ENCODE measurements at places on chromosomes 16 and 17.

DNA sequence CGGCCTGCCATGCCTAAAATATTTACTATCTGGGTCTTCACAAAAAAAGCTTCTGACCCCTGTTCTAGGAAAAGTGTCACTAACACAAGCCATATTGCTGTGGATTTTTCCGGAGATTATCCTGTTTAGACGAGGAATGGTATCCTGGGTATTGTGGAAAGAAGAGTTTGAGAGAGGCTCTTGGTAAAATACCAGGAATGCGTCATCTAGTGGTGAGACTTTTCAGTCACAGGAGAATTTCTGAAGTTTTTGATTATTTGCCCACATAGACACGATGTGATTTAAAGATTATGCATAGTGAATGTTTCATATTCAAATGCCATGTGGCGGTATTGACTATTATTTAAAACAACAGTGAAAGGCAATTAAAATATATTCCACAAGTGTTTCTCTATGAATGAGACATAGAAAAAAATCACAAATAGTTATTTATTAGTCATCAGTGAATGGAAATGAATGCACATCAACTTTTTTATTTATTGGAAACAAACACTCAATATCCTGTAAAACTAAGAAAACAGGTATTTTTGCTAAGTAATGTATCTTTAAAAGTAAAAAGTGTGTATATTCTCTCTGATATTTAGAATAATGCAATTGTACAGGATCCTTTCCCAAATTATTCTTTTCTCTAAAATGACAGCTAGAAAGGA is 7.8 kb downstream of the KRT28 start:
- no peak for DNase-seq

DNA sequence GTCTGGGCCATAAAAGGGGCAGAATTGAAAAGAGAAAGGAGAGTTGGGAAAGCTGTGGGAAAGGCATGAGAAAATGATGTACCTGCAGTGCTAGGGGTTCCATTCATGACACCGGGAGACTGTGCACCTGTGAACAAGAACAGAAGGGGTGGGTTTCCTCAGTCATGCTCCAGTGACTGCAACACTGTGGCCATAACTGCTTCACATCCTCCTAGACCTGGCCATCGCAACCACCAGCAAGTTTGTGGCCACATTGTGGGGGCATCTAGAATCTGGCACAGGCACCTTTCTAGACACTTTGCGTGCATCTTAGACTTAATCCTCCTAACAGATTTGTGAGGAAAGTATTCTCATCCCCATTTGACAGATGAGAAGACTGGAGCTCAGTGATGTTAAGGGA is 12.7 kb downstream of the GP2 start:
- no peak for DNase-seq

DNA sequence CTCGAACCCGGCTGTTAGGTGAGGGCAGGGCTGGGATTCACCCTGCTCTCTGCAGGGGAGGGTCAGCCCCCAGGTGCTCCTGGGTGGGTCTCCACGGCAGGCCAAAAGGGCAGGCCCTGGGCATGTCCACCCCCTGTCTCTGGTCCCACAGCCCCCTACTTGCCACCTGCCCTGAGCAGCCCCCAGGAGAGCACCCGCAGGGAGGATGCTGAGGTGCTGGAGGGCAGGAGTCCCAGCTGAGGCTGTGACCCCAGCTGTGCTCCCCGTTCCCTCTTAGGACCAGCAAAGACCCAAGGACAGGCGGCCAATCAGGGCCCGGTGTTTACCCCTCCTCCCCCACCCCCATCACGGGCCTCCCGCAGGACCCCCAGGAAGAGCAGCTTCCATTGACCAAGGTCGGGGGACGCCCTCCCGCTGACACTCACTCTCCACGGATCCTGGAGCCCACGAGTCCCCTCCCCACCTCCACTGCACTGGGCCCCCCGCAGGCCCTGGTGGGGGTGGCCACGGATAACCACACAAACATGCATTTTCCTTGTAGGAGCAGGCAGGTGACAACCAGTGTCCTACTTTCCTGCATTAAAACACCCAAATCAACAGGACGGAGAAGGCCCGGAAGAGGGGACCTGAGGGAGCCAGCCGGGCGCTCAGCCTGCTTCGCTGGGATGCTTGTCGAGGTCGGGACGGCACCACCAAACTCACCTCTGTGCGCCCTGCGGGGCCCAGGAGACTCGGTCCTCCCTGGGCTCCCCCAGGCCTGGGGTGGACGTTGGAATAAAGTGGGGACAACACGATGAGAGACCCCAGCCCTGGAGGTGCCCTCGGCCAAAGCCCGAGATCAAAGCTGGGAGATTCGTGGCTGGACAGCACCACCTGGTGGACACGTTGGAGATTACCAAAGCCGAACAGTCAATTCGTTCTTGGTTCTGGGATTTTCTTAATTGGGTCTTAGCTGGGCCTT is 22.5 kb upstream of the ENPP7 start:
- DNase-seq = peak; percentile 32

GRCh38 chr17:31688701-31689100 is 170.3 kb downstream of the COPRS start:
- no peak for DNase-seq
